ENCODE measurements at places on chromosomes 6 and 20.

GRCh38 chr6:77231438-77232305, 231.6 kb downstream of the HTR1B start:
- no peak for DNase-seq

GRCh38 chr6:157143171-157143889, 180.0 kb downstream of the TMEM242 start:
- DNase-seq: no peak

GRCh38 chr20:5540091-5540490, 210.1 kb upstream of the SHLD1 start:
- no peak for DNase-seq

- DNase-seq: no peak
Measured at GRCh38 chr6:35044145-35044745, 96.9 kb downstream of the TCP11 start.

- DNase-seq: no peak
Measured at GRCh38 chr6:155162682-155163081, 101.1 kb upstream of the CLDN20 start.

- peak; percentile 84 for DNase-seq
Measured at GRCh38 chr6:27672113-27672799, 199.4 kb upstream of the ZNF184 start.

DNA sequence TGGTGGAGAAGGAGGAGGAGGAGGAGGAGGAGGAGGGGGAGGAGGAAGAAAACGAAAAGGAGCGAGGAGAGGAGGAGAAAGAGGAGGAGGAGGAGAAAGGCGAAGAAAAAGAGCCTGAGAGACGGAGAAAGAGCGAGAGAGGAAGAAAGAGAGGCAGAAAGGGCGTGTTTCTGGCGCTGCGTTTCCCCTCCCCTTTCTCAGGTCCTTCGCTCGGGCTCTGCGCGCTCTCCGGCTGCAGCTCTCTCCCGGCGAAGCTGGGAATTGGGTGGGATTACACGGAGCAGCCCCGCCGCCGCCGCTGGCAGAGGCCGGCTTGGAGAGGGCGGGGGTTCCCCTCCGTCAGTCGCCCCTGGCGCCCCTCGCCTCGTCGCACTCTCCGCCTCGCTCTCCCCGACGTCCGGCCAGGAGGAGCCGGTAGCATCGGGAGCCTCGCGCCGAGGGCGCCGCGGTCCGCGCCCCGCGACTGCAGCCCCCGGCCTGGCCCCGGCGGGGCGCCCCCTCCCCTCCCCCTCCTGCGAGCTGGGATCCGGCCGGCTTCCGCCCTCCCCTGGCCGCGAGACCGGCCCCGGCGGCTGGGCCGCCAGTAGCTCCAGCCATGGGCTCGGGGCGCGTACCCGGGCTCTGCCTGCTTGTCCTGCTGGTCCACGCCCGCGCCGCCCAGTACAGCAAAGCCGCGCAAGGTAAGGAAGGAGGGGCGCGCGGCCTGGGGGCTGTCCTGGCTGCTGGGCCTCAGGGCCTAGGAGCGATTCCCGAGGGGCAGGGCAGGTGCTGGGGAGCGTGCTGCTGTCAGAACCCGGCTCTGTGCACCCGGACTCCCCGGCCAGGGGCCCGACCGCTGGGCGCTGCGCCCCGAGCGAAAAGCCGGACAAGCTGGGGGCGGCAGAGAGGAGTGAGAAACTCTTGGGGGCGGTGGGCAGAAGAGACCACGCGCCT, at the start of gene SCUBE3:
Gene SCUBE3 (plus strand): TSS at position 133 of the 933 bp plus-strand sequence. CDS start 463 bp downstream, at position 596.
- peak; percentile 56 for DNase-seq

DNA sequence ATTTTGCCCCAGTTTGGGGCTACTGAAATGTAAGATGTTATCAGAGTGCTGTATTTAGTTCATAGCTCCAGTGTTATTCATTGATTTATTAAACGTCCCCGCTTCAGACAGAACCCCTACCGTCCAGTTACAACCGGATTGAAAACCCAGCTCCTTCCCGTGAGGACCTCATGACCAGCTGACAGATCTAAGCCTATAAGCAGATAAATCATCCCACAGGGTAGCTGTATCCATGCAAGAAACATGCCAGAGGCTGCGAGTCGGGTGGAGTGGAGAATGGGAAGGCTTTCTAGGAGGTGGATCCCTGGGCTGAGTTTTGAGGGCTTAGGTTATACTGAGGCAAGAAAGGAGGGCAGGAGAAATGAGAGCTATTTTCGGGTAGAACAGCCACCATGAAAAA, 260.0 kb downstream of the ARID1B start:
- DNase-seq: no peak

GRCh38 chr6:4895971-4896370, 107.9 kb downstream of the RPP40 start:
- no peak for DNase-seq

- DNase-seq: no peak
Measured at GRCh38 chr6:21037453-21037852, 503.2 kb downstream of the CDKAL1 start.

DNA sequence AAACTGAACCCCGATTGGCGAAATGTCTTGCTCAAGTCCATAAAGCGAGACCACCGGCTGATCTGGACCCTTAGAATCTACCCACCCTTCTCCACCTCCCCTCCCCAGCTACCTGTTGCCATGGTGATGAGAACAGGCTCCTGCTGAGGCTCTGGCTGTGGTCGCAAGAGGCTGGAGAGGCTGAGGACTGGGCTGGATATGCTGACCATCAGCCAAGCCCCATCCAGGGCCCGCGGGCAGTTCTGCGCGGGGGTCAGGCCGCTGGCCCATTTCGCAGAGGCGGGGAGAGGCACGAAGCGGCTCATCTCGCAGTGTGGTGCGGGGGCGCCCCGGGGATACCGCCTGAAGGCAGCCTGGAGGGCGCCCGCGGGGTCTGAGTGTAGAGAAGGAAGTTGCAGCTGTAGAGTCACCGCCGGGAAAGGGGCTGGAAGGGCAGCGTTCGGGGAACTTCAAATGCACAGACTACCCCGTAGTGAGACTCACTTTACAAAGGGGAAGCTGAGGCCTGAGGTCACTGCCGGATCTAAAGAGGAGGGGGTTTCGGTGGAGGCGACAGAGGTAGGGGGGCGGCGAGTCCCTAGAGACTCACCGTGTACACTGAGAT, 671 bp downstream of the TAPBP start:
- DNase-seq: peak; percentile 58

DNA sequence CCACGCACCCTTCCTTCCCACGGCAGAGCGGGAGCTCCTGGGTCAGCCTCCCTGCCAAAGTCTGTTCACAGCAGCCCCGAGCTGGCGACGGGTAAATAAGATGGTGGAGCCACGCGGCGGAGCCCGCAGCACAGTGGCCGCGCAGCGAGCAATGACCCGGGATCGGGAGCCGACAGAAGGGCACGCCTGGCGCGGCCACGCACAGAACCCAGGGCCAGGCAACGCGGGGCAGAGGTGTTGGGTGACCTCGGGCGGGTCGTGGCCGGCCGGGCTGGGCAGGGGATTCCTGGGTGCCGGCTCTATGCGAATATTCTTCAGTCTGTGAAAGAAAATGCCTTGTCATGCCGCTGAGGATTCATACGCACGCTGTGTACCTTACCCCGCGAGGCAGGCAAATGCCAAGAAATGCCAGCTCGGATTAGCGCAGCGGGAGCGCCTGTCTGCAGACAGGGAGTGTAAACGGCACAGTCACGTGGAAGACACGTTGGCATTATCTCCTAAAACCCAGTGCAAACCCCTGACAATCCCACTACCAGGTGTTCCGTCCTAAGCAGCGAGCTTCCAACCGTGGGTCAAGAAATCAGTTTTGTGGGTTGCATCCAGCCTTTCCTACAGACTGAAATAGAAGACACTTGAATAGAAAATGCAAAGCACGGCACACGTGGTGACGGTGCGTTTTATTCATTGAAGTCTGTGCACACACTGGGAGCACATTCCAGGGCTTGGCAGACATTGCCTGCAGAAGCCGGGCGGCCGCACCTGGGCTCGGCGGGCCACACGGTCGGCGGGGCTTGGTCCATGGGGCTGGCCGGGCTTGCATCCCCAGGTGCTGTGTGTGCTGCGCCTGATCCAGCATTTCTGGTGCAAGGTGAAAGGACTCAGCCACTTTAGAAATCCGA, 18.3 kb downstream of the CHRNA4 start:
- peak; percentile 13 for DNase-seq

DNA sequence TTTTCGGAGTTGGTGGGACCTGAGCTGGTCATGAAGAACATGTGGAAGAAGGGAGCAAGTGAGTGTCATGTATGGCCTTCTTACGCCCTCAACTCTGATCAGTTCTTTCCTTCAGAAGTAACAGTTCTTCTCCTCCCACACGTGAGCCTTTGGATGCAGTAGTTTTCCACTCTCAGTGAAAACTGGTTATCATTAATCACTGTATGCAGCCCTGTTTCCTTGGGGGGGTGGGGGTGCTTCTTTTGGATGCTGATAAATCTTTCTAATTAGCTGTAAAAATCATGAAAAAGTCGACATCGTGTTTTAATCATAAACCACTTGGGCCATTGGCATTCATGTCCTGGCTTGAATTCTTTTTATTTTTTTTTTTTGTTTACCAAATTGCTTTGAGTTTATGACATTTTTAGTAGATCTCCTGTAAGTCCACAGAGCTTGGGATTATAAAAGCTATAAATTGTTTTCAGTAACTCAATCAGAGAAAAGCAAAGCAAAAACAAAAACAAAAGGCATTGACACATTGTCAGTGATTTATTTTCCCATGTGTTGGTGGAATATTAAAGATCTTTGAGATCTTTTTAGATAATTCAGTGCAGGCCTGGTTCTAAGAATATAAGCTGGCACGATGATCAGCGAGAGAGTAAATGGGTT, 84.8 kb downstream of the TRMT11 start:
- DNase-seq: no peak

DNA sequence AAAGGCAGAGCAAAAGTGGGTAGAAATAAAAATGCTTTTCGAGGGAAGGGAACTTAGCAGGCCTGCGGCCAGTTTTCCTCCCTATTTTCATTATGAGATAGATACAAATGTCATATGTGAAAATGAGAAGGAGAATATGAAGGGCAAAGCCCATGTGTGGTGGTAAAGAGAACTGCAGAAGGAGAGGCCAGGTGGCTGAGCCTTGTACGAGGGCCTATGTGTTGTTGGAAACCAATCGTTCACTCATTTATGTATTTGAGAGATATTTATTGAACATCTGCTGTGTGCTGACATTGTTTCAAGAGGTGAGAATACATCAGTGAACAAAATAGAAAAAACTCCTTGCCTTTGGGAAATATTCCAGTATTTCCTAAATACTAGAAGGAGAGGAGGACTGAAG, 147.7 kb downstream of the SH3BGRL2 start:
- DNase-seq: no peak

DNA sequence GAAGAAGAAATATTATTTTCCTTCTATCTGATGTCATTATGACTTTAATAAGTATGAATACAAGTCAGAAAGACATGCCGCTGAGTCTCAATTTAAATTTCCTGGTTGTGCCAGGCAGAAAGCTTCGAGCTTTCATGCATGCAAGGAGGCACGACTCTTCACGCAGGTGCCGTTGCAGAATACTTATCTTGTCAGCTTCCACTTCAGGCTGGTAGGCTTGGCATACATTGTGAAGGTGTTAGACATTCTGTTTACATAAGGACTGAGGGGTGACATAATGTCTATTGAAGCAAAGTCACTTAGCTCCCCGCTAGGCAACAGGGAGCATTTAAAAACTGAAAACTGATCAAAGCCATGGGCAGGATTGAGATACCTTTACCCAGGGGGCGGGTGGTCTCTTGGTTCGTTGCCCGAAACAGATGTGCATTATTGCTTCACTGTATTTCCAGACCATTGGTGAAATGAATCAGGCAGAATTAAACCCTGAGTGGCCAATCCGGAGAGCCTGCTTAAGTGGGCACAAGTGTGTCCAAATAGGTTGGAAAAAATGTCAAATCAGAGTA, 16.4 kb downstream of the BMP6 start:
- peak; percentile 67 for DNase-seq

- DNase-seq: no peak
Measured at GRCh38 chr6:90297867-90298381, 1.3 kb upstream of the BACH2 start.

- DNase-seq: no peak
Measured at GRCh38 chr6:139392794-139393193, 18.3 kb upstream of the CITED2 start.

DNA sequence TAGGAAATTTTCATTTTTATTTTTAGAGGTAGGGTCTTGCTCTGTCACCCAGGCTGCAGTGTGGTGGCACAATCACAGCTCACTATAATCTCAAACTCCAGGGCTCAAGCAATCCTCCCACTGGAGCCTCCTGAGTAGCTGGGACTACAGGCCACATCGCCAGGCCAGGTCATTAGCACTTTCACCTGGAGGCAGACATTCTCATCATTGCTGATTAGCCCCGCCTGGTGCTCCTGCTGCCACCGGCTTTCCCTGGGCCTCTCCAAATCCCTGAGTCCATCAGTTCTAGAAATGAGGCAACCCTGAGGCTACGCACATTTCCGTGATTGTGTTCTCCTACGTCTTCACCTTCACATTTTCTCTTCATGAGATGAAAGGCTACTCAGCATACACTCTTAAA, 607.7 kb upstream of the NRSN1 start:
- DNase-seq: no peak

All from NCI-H1105 (cell line).